ENCODE measurements at places on chromosomes 13 and 19.

- no peak for DNase-seq
Measured at GRCh38 chr19:8259922-8260247, 48.3 kb downstream of the CD320 start.

- DNase-seq: no peak
Measured at GRCh38 chr19:791567-792305, 5.5 kb upstream of the PTBP1 start.

GRCh38 chr19:12140545-12141404, 625 bp upstream of the ZNF20 start:
- DNase-seq: peak; percentile 86

DNA sequence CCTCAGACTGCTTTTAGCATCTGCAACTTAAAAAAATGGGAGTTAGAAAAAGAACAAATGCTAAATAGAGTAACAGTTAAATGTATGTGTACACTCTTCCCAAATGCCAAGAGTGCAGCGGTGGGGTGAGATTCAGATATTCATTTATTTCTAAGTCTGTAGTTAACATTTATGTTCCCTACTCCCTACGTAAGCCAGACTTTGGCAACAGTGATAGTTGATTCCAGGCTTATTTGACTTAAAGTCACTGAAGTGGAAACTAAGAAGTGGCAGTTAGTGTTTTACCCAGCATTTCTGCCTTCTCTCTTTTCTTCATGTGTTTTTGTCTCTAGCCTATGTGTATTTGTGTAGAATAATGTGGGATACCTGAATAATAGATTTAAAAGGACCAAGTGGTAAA, 4.5 kb downstream of the MIR17HG start:
- DNase-seq: no peak

DNA sequence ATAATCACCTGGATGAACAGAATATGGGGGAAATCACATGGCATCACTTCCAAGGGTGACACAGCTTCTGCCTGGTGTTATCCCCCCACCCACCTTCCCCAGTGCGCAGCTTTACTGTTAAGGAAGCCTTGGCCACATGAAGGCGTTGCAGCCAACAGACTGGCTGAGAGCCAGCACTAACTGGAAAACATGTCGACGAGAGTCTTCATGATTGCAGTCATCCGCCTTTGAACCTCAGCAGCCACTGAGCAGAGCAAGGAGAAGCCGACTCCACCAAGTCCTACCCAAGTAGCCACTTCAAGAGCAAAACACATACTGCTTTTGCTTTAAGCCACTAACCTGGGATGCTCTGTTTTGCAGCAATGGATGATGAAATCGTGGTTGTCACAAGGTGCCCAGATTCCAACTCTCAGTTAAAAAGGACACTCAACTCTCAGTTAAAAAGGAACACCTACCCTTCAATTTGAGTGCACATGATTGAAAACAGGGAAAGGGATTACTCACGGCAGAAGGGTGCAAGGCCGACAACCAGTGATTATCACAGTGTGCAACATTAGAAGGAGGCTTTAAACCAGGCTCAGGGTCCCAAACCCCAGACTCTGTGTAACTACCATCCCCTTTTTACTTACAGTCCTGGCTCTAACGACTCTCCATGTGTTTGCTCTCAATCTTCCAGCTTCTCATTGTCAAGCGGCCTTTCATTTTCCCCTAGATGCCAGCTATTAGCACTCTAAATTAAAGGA, 149.1 kb downstream of the KLF12 start:
- DNase-seq: peak; percentile 45

GRCh38 chr13:113528101-113528812, 37.7 kb upstream of the DCUN1D2 start:
- no peak for DNase-seq

- no peak for DNase-seq
Measured at GRCh38 chr13:73870970-73871935, 263.0 kb downstream of the KLF12 start.

All from T-helper 9 cell (primary cell).